ENCODE measurements at places on chromosomes 11 and 22.

DNA sequence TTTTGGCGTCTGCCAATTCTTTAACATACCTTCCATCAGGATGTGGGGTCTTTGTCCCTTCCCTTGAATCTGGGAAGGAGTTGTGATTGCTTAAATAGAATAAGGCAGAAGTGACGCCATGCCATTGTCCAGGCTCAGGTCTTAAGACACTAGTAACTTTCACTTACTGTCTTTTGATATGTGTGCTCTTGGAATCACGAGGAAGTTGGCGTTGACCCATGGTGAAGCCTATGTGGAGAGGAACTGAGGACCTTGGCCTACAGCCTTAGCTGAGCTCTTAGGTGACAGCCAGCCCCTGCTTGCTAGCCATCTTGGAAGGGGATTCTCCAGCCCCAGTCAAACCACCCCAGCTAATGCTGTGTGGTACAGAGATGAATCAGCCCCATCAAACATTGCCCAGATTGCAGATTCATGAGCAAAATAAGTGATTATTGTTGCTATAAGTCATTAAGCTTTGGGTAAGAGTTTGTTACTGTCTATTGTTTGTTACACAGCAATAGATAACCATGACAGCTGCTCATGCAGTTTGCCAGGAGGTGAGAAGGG lies 17.6 kb upstream of the CLPB start:
- H3K36me3 ChIP-seq, result no peaks in the 10 kb centered on the region
- no peaks in the 10 kb centered on the region for H3K27me3 ChIP-seq
- no peak overlapping the region for H3K4me3 ChIP-seq
- H3K4me1 ChIP-seq, result no peaks in the 10 kb centered on the region
- no peak overlapping the region for H3K27ac ChIP-seq
- DNase-seq, result no peak

DNA sequence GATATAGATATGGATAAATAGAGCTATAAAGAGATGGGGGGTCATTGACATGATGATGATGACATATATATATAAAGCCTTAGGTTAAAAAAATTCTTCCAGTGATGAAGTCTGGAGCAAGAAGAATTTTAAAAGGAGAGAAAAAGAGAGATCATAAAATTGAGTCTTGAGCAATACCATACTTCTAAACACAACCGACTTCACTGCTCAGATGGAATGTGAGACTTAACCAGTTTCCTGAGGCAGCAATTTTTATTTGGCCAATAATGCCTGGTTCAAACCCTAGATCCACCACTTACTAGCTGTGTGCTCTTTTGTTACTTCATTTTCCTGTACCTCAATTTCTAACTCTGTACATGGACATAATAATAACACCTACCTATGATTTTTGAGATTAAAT lies 229.5 kb downstream of the TTC28 start:
- H3K27ac ChIP-seq, result no peak overlapping the region
- H3K4me3 ChIP-seq, result no peak overlapping the region
- no peaks in the 10 kb centered on the region for H3K36me3 ChIP-seq
- peaks cover 8% of the 10 kb centered on the region for H3K4me1 ChIP-seq
- no peak for DNase-seq

DNA sequence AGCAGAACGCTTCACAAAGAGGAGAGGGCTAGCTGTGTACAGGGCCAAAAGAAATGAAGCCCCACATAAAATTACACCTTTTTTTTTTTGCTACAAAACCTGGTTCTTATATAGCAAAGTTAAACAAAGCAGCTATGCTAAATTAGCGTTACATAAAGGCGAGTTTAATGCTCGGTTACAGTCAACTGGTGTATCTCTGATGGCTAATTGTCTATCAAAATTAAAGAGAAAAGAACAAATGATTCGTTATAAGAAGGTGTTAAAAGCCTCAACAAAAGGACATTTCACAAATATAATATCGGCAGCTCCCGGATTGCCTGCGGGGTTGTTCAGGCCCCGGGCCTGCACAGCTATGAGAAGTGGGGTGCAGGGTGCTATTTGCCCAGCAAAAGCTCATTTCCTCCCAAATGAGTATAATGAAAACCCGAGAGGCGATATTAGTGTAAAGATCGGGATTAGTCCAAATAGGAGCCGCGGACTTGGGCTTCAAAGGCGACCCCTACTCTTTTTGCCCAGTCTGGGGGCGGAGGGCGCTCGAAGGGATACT lies 13.3 kb upstream of the PAX6 start:
- peaks cover 98% of the 10 kb centered on the region for H3K27me3 ChIP-seq
- no peaks in the 10 kb centered on the region for H3K36me3 ChIP-seq
- no peak overlapping the region for H3K27ac ChIP-seq
- H3K4me3 ChIP-seq, result no peak overlapping the region
- H3K4me1 ChIP-seq, result no peaks in the 10 kb centered on the region
- no peak for DNase-seq

DNA sequence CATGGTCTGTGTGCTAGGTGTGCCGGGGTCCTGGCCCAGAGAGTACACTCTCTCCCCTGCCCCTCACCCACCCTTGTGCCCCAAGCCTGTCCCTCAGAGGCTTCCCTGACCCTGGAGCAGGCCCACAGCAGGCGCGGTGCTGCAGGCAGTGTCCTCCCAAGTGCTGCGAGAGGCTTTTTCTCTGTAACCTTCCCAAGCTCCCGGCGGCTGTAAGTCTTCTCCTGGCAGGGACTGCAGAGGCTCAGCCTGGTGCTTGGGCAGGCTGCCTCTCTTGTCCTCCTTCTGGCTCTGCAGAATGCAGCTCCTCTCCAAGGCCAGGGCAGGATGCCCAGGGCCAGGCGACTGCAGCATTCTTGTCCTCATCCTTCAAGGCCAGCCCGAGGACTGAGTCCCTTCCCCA lies 15.9 kb downstream of the RFPL1 start:
- DNase-seq, result no peak
- no peak overlapping the region for H3K27ac ChIP-seq
- no peaks in the 10 kb centered on the region for H3K36me3 ChIP-seq
- H3K4me3 ChIP-seq, result no peak overlapping the region
- no peaks in the 10 kb centered on the region for H3K4me1 ChIP-seq

- no peak overlapping the region for H3K4me3 ChIP-seq
- H3K27me3 ChIP-seq, result no peaks in the 10 kb centered on the region
- H3K4me1 ChIP-seq, result peaks cover 38% of the 10 kb centered on the region
- H3K36me3 ChIP-seq, result no peaks in the 10 kb centered on the region
Observed at GRCh38 chr11:120709808-120710207, 198.3 kb downstream of the GRIK4 start.

GRCh38 chr22:33544707-33545106 lies 375.6 kb downstream of the LARGE1 start:
- no peak overlapping the region for H3K4me3 ChIP-seq
- H3K27ac ChIP-seq, result no peak overlapping the region
- no peaks in the 10 kb centered on the region for H3K27me3 ChIP-seq
- H3K4me1 ChIP-seq, result peaks cover 16% of the 10 kb centered on the region

DNA sequence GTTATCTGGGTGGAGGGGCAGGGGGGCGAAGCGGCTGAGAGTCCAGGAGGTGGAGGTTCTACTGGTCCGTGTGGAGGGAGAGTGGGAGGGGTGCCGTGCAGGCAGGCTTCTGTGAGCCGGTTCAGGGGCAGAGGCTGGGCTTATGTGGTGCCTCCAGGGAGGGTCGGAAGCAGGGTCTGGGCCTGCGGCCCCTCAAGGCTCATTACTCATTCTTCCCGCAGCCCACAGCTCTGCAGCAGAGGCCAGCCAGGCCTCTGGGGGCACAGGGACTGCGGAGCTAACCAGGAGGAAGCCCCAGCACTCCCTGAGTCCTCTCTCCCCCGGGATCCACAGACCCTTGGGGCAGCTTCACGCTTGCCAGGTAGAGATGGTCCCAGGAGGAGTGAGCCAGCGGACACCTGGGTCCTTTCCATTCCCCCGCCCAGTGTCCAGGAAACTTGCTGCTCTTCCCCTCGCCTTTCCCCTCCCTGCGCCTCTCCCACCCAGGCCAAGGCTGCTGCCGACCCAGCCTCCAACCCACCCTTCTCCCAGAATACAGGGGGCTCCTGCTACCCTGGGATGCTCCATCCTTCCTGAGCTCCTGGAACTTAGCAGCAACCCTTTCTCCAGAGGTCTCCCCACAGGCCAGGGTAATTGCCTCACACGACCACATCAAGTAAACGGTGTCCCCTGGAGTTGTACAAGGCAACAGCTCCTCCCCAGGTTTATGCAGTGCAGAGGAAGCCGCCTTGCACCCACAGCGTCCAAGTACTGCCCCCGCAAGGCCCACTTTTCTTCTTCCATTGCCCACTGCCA lies 6.3 kb downstream of the NRXN2 start:
- no peak overlapping the region for H3K4me3 ChIP-seq
- no peaks in the 10 kb centered on the region for H3K36me3 ChIP-seq
- H3K27me3 ChIP-seq, result peaks cover 87% of the 10 kb centered on the region

DNA sequence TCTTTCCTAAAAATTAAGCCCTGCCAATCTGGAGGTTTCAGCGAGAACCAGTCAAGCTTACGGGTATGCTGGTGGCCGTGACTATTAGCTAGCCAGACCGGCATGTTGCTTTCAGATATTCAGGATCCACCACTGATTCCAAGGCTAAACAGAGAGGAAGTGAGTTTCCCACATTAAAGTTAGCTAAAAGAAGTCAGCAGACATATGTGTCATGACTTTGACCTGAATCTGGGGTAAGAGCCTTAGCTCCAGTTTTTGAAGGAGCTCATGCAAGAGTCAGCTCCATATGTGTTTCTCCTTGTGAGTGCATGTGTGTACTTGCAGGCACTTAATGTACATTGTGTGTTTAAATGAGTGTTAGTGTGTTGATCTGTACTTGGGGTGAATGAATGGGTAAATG lies 1.4 kb downstream of the ZFPL1 start:
- no peak overlapping the region for H3K27ac ChIP-seq
- H3K27me3 ChIP-seq, result no peaks in the 10 kb centered on the region
- H3K4me1 ChIP-seq, result peaks cover 7% of the 10 kb centered on the region
- peaks cover 53% of the 10 kb centered on the region for H3K36me3 ChIP-seq

GRCh38 chr22:38940811-38941384 lies 16.5 kb upstream of the APOBEC3A start:
- H3K4me1 ChIP-seq, result peaks cover 2% of the 10 kb centered on the region
- no peaks in the 10 kb centered on the region for H3K36me3 ChIP-seq
- H3K27ac ChIP-seq, result no peak overlapping the region
- DNase-seq, result no peak
- H3K27me3 ChIP-seq, result peaks cover 2% of the 10 kb centered on the region
- H3K4me3 ChIP-seq, result no peak overlapping the region

GRCh38 chr11:45097721-45098493 lies 48.5 kb upstream of the PRDM11 start:
- no peak overlapping the region for H3K27ac ChIP-seq
- peaks cover 6% of the 10 kb centered on the region for H3K27me3 ChIP-seq
- no peaks in the 10 kb centered on the region for H3K36me3 ChIP-seq
- DNase-seq, result no peak

GRCh38 chr11:75555079-75555811 lies 6.8 kb upstream of the SERPINH1 start:
- no peaks in the 10 kb centered on the region for H3K36me3 ChIP-seq
- peaks cover 33% of the 10 kb centered on the region for H3K4me1 ChIP-seq
- no peak for DNase-seq
- peak overlapping the region; percentile 77 for H3K27ac ChIP-seq
- no peak overlapping the region for H3K4me3 ChIP-seq

GRCh38 chr11:33185756-33186155 lies 24.5 kb upstream of the CSTF3 start:
- H3K4me1 ChIP-seq, result peaks cover 21% of the 10 kb centered on the region
- H3K27me3 ChIP-seq, result no peaks in the 10 kb centered on the region
- no peak overlapping the region for H3K4me3 ChIP-seq
- no peak for DNase-seq

GRCh38 chr22:19108807-19109197 lies 13.4 kb downstream of the DGCR2 start:
- H3K4me1 ChIP-seq, result peaks cover 8% of the 10 kb centered on the region
- peaks cover 18% of the 10 kb centered on the region for H3K36me3 ChIP-seq
- H3K27ac ChIP-seq, result peak overlapping the region; percentile 72
- no peak overlapping the region for H3K4me3 ChIP-seq

- H3K36me3 ChIP-seq, result no peaks in the 10 kb centered on the region
- no peak overlapping the region for H3K4me3 ChIP-seq
- peaks cover 4% of the 10 kb centered on the region for H3K27me3 ChIP-seq
- H3K27ac ChIP-seq, result no peak overlapping the region
Observed at GRCh38 chr11:43953521-43953920, 11.1 kb downstream of the C11orf96 start.
